ENCODE measurements at places on chromosomes 12 and 14. TPM values are rescaled to one million over a fixed set of nuclear protein-coding genes. Genes with fewer than 3 reads are reported as not detected.

Gene SLCO1B1
- polyA plus RNA-seq: not detected

Gene NPFF
- not detected for polyA plus RNA-seq

DNA sequence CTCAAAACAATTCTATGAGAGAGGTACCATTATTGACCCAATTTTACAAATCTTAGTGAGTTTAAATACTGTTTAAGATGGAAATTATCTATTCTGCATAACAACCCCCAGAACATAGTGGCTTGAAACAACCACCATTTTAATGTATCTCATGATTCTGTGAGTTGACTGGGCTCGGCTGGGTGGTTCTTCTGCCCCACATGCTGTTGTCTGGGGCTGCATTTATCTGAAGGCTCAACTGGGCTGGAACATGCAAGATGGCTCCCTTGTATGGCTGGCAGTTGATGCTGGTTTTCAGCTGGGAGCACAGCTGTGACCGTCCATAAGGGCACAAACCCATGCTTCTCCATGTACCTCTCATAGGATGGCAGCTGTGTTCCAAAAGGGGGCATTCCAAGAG is 82.2 kb downstream of the DRAM1 start:
- DNase-seq: no peak

DNA sequence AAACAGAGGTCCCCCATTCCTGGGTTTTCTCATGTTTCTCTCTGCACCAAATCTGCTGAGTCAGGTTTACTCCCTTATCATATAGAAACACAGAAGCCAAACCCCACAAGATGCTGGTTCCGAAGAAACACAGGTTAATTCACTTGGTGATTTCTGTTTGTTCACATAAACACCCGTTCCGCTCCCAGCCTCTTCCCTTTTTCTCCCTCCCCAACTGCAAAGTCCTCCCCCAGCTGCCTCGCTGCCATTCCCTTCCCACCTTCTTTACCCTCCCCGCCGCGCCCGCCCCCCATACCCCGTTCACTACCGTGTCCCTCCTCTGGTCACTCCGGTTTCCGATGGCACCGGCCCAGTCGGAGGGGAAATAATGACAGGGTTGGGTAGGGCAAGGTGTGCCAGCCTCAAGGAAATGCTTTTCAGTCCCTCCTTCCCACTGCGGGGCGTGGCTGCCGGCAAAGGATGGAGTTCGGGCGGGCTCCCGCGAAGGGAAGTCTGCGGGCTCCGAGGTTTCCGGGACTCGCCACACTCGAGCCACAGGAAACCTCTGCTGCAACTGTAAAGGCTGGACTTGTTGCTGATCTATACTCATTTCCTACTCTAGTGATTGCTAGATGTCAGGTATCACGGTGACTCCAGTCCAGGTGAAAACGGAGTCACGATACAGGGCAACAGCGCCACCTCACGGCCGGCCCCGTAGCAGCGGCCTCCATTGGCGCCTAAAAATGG is at the start of gene STYK1:
STYK1 (minus strand) TSS at position 394 of the 726 bp plus-strand sequence. CDS start 39,434 bp downstream, outside the sequence.
- no peak for DNase-seq

GRCh38 chr14:43735932-43736331 is 771.2 kb downstream of the FSCB start:
- no peak for DNase-seq

GRCh38 chr14:39592116-39592789 is 160.0 kb upstream of the FBXO33 start:
- no peak for DNase-seq

GRCh38 chr14:67453575-67454300 is 34.8 kb downstream of the TMEM229B start:
- DNase-seq: no peak

- DNase-seq: no peak
These were observed 2.2 kb upstream of the NXPH4 start for GRCh38 chr12:57214398-57214781.

DNA sequence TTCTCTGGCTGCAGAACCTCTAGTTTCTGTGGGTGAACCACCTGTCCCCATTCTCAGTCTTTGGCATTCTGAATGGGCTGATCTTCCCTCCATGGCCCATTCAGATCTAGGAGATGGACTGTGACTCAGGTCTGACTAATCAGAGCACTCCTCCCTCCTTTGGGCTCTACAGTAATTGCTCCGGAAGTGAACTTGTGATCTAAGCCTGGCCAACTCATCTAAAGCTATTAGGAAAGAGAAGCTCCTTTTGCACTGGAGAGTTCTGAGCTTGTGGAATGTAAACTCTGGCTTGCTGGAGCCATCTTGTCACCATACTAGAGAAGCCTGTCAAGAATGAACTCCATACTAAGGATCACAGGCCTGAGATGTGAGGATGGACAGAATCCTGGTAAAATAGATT is 168.2 kb downstream of the SUDS3 start:
- DNase-seq: peak; percentile 28

DNA sequence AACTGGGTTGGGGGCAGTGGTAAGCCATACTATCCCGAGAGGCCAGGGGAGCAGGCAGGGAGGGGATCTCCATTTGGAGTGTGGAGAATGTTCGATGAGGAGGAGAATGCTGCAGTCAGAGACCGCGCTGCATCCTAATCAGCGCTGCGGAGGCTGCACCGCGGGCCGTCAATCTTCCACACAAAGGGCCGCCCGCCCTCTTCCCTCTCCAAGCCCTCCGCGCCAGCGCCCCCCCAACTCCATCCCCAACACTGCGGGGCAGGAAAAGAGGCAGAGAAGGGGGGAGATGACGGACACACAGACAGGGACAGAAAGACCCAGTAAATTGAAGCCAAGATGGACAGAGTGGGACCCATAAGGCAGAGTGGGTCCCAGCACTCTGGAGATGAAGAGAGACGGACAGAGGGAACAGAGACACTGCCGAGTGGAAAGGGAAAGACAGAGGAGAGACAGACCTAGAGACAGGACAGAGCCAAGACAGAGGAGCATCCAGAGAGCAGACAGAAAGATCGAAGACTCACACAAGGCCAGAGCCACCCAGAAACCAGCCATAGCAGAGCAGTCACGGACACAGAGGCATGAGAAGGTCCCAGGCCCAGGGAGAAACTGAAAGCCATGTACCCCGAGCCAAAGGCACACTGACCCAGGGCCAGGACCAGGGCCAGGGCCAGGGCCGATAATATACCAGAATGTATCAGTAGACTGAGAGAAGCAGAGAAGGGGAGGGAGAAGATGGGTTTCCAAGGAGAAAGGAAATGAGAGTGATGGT is 3.5 kb downstream of the CISTR start:
- DNase-seq: no peak

DNA sequence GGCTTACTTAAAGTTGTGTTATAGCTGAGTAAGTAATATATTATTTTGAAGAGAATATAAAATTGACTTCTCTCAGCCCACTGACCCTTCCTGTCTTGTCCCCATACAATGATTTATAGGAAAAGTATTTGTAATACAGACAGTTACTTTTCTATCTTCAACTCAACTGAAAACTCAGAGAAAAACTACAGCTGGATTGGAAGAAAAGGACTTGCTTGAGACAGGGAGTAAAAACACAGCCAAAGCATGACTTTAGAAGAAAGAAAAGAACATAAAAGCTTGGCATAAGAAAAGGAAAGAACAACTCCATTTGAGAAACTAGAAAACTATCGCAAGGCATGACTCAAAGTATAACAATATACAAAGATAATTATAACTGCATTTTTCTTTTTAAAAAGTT is 57.5 kb downstream of the MSRB3 start:
- DNase-seq: no peak

GRCh38 chr12:4256043-4256826 is 17.3 kb upstream of the CCND2 start:
- DNase-seq: no peak

DNA sequence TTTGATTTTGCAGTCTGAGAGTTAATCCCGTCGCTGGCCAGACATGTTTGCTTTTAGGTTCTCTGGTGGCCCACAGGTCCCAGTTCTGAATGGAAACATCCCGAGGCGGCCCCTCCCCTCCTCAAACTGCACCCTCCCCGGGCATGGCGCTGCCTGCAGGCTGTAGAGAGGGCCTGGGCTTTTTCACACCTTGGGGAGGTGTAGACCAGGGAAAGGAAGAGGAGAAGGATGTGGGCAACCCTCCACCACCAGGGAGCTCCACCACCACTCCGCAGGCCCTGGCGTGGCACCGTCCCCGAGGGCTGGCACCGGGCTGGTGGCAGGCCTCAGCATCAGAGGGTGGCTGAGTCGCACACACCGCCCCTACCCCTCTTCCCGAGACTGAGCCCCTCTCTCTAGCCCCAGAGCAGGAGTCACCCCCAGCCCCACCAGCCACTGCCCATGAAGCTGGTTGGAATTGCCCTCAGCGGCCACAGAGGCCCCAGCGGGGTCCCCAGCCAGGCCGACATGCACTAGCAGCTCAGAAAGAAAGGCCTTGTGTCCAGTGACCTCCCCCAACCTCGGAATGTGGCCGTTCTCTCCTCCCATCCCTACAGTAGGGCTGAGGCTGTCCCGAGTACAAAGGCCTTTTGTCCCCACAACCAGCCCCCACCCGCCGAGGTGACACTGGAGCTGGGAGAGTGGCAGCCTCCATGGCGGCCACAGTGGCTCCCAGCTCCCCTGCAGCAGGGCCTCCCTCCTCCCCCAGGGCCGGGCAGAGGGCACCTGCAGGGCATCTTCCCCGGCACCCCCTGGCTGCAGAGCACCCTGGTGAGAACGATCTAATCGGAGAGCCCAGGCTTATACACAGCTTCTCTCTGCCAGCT is 23.5 kb upstream of the INF2 start:
- DNase-seq: no peak

GRCh38 chr12:112894128-112894527 is 12.6 kb upstream of the OAS1 start:
- no peak for DNase-seq

DNA sequence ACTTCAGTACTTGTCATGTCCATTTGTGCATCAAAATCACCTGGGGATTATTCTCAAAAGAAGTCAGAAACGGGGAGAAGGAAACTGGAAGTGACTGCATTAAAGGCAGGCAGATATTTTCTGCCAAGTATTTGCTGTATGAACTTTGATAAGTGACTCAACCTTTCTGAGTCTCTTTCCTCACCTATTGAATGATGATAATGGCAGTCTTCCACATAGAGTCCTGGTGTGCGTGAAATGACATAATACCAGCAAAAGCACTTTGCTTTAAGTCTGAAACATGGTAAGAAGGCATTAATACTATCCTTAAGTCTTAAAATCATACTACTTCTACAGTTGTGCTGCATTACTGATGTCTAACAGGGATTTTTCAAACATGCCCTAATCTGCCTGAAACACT is 278.5 kb downstream of the ADAMTS20 start:
- no peak for DNase-seq
